Stomach (tissue), 19 donors: ENCODE measurements at places on chromosomes 7 and 10. TPM values are rescaled to one million over a fixed set of nuclear protein-coding genes. Genes with fewer than 3 reads are reported as not detected.

DNA sequence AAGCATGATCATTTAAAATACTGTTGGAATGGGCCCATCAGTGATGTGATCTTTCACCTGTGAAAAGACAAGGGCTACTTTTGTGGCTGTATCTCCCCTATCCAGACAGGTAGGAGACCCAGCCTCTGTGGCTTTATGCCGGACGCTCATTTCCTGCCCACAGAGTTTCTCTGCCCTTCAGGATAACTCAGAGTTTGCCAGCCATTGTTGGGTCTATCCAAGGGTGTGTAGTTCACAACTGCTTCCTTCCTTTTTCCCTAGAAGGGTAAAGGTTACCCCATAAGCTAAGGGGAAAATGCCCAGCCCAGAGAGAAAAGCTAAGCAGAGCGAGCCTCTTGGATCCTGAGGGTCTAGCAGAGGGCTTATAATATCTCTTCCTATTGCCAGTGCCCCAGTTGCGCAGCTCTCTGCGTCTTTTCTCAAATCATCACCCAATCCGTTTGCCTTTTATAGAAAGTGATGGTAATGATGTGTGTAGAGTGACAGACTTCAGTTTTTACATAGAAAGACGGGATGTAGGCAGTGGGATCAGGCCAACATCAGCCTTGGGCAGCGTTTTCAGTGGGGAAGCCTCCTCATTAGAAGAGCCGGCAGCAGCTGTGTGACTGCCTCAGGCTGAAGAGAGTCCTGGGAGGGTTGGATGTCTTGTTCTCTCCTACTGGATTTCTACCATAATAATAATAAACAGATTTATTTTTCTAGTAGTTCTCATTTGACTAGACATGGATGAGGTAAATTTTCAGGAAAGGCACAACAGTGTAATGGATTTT lies 80.5 kb downstream of the MET start:
- no peak for DNase-seq

DNA sequence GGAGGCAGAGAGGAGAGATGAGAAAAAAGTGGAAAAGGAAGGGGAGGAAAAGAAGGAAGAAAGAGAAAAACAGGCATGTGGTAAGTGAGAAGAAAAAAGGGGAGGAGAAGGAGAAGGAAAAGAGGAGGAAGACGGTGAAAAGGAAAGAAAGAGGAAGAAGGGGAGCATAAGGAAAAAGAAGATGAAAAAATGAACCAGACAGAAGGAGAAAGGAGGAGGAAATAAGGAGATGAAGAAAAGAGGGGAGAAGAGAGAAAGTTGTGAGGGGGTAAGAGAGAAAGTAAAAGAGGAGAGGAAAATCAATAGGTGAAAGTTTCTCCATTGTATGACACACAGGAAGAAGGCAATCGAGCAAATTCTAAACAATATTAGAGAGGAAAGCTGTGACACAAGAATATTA lies 663.8 kb downstream of the GRID1 start:
- DNase-seq: no peak

DNA sequence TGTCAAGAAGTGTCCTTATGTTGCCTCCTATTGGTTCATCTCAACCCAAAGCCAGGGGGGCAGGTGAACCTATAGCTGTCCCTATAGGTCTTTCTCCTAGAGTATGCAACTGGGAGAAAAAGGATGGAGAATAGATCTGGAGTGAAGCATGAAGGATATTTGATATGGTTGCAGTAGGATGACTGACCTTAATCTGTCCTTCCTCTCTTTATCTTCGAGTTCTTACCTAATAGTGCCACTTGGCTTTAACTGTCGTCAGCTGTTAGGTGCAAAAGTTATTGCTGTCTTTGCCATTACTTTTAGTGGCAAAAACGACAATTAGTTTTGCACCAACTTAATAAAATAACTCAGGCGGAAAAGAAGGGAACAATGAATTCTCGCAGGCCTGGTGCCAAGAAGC lies 196.0 kb downstream of the GALNT17 start:
- DNase-seq: no peak

- DNase-seq: no peak
Measured at GRCh38 chr7:157046681-157047080, 36.2 kb upstream of the MNX1 start.

GRCh38 chr7:75998038-75998437 lies 3.6 kb upstream of the TMEM120A start:
- no peak for DNase-seq

The AGR2 gene
- 2,927 TPM for total RNA-seq

DNA sequence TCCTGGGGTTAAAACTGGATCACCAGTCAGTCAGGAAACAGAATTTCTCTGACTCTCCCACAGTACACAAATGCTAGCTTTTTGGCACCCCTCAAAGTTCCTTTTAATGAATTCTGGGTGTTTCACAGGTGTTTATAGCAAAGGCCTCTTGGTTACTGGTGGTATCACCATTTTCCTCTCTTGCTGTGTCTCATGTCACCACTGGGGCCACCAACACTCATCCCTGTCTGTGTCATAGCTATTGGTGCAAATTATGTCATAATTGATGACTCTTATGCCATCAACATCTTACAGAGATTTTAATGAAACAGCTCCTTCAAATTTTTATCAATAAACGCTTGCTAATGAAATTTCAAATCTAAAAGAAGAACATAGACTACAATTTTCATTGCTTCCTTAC lies 27.7 kb upstream of the OSBPL3 start:
- DNase-seq: no peak

The BTBD16 gene
- total RNA-seq: not detected

GRCh38 chr7:88289564-88290025 lies 17.1 kb downstream of the STEAP4 start:
- no peak for DNase-seq

GRCh38 chr10:98224509-98224908 lies 43.5 kb downstream of the LOXL4 start:
- no peak for DNase-seq

The CDK14 gene
- 12.8 TPM for total RNA-seq

GRCh38 chr10:122795924-122796323 lies 49.7 kb downstream of the CUZD1 start:
- no peak for DNase-seq

DNA sequence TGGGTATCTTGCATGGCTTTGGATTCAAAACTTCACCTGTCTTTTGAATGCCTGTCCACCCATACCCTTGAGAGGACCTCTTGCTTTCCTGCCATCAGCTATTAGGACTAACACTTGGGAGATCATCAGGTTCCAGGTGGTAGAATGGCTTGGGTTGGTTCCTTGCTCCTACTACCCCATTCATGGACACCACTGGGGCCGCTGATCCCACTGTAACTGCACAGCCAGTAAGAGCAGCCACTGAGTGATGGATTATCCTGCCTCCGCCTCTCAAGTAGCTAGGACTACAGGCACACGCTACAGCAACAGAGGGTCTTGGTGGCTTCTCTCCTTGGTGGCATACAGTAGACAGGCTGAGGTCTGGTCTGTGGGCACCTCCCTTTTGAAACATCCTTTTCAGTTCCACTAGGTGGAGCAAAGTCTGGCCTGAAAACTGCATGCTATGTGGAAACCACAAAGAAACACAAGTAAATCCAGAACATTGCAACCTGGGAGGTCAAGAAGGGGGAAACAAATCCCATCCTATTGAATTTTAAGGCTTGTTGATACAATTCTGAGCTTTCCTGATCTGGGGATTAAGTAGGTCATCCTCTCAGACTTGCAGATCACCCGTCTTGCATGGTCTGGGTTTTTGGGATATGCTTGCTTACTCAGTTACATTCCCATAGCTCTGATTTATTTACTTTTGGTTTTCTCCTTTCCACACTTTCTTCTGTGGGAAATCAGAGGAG lies 9.4 kb downstream of the WBP1L start:
- no peak for DNase-seq

DNA sequence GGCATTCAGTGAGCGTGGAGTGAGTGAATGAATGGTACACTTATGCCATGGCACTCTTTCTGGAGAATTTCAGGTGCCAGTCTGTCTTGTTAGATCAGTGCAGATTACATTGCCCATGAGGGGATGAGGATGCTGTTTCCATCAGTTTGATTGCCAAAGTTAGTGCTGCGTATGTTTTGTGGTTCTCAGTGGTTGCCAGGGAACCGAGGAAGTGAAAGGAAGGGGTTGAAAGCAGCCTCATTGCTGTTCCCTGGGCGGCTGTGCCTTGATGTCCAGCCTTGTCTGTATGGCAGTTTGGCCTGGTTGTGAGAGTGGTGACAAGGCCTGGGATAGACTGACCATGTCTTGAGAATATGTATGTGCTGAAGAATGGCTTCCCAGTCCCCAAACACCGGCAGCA lies 30.2 kb downstream of the WBP1L start:
- DNase-seq: no peak

DNA sequence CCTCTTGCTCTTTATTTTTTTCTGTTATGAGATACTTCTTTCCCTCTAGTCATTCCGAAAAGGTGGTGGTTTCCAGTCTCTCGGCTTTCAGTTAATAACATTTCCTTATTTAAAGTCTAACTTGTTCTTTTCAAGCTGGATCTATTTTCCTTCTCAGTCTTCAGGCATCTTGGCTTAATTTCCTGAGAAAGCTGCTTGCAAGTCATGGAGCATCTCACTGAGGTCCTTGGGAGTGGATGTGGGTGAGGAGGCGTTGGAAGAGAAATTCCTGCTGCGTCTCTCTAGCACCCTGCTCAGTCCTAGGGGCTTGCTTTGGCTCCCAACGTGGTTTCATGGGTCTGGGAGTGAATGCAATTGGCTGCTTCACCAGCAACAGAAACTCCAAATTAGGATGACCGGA lies 210.2 kb upstream of the MKI67 start:
- DNase-seq: no peak

DNA sequence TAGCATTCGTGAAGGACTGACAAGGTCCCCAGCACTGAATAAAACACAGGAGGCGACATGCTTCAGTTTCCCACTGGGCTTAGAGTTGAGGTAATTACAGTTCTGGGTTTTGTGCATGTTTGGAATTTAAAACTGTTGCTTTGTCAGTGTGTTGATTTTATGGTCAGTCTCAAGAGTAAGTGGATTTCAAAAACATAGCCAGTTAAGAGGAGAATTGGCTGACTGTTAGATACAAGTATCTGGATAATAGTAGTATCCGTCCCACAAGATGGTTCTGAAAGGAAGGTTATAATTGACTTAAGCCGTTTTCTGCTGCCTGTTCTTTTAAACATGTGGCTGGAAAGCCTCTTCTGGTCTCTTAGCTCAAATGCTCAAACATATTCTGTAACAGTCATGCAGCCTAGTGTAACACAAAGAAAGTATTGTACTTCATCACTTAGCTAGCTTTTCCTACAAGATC lies 170.9 kb downstream of the POLR1F start:
- DNase-seq: peak; percentile 46

The ERVW-1 gene
- not detected for total RNA-seq

DNA sequence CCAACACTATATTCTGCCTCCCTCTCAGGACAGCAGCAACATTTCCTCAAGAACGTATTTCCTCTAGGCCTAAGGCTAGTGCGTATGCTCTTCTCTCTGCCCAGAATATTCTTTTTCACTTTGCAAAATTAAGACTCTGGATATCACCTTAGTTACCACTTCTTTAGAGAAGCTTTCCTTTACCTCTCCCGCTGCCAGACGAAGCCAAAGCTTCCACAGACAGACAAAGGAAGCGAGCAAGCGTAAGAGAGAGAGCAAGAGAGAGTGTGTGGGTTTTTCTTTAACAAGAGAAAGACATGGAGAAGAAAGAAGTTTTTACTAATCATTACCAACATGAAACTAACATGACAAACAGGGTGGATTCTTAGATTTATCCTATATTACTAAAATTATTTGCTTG lies 64.1 kb downstream of the P4HA1 start:
- no peak for DNase-seq
